ENCODE measurements at places on chromosomes 12 and 14. TPM values are rescaled to one million over a fixed set of nuclear protein-coding genes. Genes with fewer than 3 reads are reported as not detected.

Gene ESRRB
- not detected for total RNA-seq

Gene LRRC10
- not detected for total RNA-seq

Gene PMCH
- not detected for total RNA-seq

Gene DPY19L2
- 1.4 TPM for total RNA-seq

Gene PLEK2
- 11.9 TPM for total RNA-seq

Gene TSPAN19
- not detected for total RNA-seq

Gene TSHR
- not detected for total RNA-seq

Gene ETFBKMT
- total RNA-seq = 2.6 TPM

Gene HECTD1
- 101 TPM for total RNA-seq

Gene CAPZA3
- not detected for total RNA-seq

Gene DPF3
- total RNA-seq = 2.6 TPM

Gene KLHDC1
- total RNA-seq = 3.4 TPM

Gene ANO4
- total RNA-seq = 24.8 TPM

Gene MMAB
- 126 TPM for total RNA-seq

Gene NUAK1
- 9.9 TPM for total RNA-seq

Gene GUCY2C
- total RNA-seq = not detected

Gene ST8SIA1
- not detected for total RNA-seq

Gene PWP1
- total RNA-seq = 73.2 TPM
